Islet precursor cell (in vitro differentiated cells): ENCODE measurements at places on chromosomes 13 and 19.

- DNase-seq = no peak
These were observed 789.1 kb upstream of the SLITRK5 start for GRCh38 chr13:86882107-86882506.

DNA sequence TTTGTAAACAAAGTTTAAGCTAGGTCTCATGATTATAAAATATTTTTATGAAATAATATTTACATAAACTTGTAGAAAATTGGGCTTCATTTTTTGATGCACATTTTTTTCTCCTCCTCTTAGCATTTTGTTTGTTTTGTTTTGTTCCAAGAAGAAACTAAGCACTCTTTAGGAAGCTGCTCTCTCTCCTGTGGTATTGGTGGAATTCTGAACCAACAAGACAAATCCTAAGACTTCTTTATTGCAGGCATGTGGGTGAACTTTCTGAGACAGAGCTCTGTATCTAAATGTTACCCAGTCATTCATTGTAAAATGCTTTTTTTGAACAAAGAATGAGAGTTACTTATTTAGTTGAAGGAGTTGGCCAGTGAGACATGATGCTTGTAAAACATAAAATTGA lies 39.3 kb downstream of the LMO7 start:
- no peak for DNase-seq

GRCh38 chr13:105655046-105655445 lies 880.4 kb downstream of the EFNB2 start:
- no peak for DNase-seq

DNA sequence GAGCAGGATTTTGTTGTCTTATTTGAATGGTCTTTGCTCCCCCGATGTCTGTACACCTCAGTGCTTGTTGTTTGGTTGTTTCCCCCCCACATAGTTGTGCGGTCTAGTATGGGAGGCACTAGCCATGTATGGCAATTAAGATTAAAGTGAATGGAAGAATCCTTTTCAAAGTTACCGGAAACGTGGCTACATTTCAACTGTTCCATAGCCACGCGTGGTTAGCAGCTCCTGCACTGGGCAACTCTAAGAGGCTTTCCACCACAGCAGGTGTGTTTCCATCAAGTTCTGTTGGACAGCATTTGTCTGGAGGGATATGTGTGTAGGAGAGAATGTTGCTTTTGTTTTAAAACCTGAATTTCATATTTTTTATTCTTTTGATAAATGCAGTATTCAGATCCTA lies 247.3 kb downstream of the GGACT start:
- DNase-seq = no peak

- DNase-seq = no peak
These were observed 17.5 kb upstream of the HTR2A start for GRCh38 chr13:46914341-46914740.

DNA sequence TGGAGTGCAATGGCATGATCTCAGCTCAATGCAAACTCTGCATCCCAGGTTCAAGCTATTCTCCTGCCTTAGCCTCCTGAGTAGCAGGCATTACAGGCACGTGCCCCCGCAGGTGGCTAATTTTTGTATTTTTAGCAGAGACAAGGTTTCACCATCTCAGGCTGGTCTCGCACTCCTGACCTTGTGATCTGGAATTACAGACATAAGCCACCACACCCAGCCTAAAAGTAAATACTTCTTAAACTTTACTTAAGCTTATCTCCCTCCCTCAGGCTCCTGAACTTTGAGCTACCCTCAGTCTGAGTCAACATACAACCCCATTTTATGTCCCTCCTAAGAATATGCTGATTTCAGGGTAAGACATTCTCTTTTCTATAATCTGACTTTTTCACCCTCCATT lies 66.1 kb downstream of the ZNF486 start:
- DNase-seq = no peak

GRCh38 chr19:46537136-46538097 lies 41.8 kb upstream of the PNMA8B start:
- peak; percentile 71 for DNase-seq

DNA sequence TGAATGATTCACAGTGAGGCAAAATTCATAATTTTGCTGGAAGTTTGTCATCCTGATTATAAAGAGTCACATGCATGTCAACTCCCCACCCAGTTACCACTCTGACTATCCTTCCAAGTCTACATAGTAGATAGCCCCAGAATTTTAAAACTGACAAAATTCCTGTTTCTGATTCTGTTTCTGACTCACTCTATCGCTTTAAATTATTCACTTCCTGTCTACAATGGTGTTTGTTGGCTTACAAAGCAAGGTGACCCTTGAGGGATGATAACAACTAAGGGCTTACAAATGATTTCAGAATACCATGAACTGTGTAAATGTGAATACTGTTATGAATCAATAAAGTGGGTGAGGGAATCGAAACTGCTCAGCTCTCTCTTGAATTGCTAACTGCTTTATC lies 98.7 kb upstream of the KL start:
- no peak for DNase-seq

DNA sequence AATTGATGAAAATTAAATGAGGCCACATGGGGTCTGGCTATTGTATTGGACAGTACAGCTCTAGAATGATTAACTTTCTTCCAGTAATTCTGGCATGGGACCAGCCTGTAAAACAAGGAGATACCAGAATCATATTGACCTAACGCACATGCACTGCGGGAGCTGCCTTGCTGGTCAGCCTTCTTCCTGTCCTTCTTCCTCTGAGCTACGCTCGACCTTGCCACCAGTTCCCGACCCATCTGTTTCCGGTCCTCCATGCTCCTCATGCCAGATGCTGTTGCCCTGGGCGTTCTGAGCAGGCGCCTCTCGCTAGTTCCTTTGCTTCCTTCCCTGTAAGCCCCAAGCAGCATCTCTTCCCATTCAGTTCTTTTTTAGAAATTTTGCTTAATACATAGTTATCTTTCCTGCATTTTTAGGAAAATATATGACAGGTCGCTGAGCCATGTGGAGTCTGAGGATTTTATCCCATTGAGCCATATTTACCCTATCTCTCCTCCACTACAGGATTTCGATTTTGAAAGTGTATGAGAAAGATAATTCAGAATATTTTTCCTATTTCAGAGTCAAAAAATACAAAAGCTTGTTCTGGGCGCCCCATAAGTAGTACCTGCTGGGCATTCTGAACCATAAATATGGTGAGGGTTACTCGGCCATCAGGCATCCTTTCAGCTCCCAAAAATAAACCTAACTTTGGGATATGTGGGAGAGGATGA lies 38.6 kb downstream of the TNFRSF19 start:
- no peak for DNase-seq

DNA sequence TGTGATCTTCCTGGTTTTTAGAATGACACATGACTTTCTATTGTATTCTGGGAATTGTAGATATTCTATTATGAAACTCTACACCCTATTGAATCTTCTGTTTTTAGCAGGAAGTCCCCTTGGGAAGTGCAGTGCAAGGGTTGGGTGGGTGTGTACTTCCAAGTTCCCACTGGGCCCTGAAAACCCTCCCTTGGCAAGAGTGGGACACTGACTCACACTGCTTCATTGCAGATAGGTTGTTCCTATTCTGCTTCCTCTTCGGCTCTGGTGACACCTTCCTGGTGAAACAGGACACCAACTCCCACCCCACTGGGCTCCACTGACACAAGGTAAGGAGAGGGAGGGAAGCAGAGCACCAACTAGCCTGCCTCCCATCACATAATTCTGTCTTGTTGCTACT lies 121.8 kb downstream of the KCTD12 start:
- DNase-seq = no peak

DNA sequence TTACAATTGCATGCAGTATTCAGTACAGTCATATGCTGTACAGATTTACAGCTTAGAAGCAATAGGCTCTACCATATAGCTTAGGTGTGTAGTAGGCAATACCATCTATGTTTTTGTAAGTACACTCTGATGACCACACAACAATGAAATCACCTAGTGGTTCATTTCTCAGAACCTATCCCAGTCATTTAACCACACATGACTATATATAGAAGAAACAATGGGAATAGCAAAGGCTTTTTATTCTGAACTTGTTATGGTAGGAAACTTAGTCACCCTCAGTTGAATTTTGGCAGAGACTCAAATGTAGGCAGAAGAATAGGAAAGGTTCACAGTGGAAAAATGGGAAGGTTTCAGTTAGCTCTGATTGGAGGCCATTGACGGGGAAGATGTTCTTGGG lies 1075.1 kb upstream of the MIR17HG start:
- DNase-seq = no peak

DNA sequence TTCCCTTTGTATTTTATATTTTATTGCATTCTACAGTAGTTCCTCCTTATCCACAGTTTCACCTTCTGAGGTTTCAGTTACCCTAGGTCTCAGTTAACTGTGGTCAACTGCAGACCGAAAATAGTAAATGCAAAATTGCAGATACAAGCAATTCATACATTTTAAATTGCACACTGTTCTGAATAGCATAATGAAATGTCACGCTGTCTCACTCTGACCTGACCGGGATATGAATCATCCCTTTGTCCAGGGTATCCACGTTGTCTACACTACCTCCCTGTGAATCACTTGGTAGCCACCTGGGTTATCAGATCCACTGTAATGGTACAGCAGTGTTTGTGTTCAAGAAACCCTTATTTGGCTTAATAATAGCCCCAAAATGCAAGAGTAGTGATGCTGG lies 325.0 kb downstream of the DNAJC15 start:
- DNase-seq = no peak

GRCh38 chr13:22387899-22388298 lies 717.0 kb downstream of the FGF9 start:
- DNase-seq = no peak

DNA sequence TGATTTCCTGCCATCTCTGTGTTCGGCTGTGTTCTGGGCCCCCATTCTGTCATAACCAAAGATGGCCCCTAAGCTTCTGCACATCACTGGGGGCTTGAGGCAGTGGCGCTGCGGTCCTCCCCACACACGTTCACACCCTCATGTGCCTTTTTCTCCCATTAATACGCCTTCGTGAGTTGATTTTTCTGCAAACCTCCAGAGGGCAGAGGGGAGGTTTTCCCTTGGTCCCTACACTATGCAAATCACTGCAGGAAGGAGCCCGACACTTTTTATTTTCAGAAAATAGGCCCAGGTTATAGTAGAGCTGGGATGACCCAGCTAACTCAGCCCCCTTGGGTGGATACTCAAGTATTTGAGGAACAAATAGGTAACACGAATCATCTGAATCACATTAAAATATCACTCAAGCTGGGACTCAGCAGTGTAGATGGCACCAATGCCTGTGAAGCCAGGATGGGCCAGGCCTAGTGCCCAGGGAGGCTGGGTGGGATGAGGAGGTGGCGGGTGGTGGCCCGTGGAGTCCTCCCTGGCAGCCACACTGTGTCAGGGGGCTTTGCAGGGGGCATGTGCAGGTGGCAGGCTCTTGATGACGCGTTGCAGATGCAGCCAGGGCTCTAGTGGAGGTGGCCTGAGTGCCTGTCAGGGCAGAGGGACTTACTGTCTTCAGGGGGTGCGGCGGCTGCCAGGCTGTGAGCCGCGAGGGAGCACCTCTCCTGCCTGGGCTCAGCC lies 234.3 kb downstream of the TEX29 start:
- DNase-seq = no peak

DNA sequence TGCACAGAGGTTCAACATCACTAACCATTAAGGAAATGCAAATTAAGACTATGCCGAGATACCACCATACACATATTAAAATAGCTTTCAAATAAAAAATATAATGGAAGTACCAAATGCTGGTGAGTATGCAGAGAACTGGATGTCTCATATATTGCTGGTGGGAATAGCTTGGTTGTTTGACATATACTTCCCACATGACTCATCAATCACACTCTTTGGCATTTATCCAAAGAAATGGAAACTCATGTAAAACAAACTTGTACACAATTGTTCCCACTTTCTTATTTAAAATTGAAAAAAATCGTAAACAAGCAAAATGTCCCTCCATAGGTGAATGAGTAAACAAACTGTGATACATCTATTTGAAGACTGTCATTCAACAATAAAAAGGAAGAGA lies 982.6 kb upstream of the ATXN8OS start:
- DNase-seq = no peak

DNA sequence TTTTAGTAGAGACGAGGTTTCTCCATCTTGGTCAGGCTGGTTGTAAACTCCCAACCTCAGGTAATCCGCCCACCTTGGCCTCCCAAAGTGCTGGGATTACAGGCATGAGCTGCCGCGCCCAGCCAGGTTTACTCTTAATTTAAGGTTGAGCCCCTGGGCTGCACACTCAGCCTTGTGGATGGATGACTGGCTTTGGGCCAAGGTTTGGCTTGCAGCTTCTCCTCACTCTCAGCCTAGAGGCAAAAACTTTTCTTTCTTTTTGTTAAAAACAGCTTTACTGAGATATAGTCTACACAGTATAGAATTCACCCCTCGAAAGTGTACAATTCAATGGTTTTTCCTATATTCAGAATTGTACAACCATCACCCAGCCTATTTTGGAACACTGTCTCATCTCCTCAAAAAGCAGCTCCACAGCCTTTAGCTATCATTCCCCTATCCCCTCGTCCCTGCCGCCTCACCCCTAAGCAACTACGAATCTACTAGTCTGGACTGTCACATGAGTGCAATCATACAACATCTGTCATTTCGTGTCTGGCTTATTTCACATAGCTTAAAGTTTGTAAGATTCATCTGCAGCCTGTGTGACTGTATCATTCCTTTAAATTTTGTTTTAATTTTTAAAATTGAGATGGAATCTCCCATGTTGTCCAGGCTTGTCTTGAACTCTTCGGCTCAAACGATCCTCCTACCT lies 14.5 kb upstream of the TSPAN16 start:
- DNase-seq = no peak

DNA sequence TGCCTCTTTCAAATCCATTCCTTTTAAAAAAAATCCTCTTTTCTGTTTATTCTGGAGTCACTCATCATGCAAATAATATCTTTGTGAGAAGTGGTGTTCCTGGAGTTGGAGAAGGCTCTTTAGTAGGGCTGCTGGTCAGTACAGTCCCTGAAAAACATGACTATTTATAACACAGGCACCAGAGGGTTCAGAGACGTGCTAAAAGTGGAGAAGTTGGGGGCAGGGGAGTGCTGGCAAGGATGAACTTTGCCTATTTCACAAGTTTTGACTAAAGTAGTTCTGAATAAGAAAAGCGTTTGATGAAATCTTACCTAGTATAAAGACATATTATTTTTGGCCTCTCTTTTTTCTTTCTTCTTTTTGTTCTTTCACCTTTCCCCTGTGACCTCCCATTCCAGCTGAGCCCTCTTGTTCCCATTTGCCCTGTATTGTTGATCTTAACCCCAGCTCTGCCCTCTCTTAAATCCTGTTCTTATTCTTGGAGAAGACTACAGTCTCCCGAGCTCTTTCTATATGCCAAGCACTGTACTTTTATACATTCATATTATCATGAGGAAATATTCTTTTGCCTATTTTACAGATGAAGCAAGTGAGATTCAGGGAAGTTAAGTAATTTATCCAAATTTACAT lies 129.1 kb downstream of the TM9SF2 start:
- no peak for DNase-seq

- no peak for DNase-seq
These were observed 14.3 kb downstream of the MIR17HG start for GRCh38 chr13:91361755-91362271.

- no peak for DNase-seq
These were observed 635.6 kb upstream of the SLITRK5 start for GRCh38 chr13:87035526-87035925.

GRCh38 chr19:40638327-40638726 lies 37.2 kb downstream of the LTBP4 start:
- no peak for DNase-seq

GRCh38 chr19:52142001-52142595 lies 2.4 kb upstream of the ZNF616 start:
- no peak for DNase-seq

GRCh38 chr13:38657191-38657590 lies 29.7 kb upstream of the FREM2 start:
- DNase-seq = no peak
